H1 (cell line): ENCODE measurements at places on chromosomes 6 and 20. TPM values are rescaled to one million over a fixed set of nuclear protein-coding genes. Genes with fewer than 3 reads are reported as not detected.
A peak's percentile ranks its signal among the peaks of the same experiment; 100 is the strongest.

Gene PAX1
- not detected in 2 replicates for total RNA-seq

Gene MOG
- total RNA-seq, result 0.31 and 0.86 TPM in 2 replicates

Gene CALHM4
- total RNA-seq, result not detected in 2 replicates

Gene DUSP15
- total RNA-seq, result 0.91 and 1.0 TPM in 2 replicates

GRCh38 chr6:46453741-46454316 is 37.4 kb downstream of the RCAN2 start:
- no peak overlapping the region for H3K4me3 ChIP-seq
- no peaks in the 10 kb centered on the region for H3K4me1 ChIP-seq
- H3K36me3 ChIP-seq, result no peaks in the 10 kb centered on the region
- H3K27me3 ChIP-seq, result no peaks in the 10 kb centered on the region
- DNase-seq, result no peak

- DNase-seq, result no peak
- H3K27me3 ChIP-seq, result no peaks in the 10 kb centered on the region
- H3K4me3 ChIP-seq, result no peak overlapping the region
- H3K36me3 ChIP-seq, result no peaks in the 10 kb centered on the region
- peaks cover 7% of the 10 kb centered on the region for H3K4me1 ChIP-seq
These were observed 61.1 kb upstream of the CCN6 start for GRCh38 chr6:111992851-111993250.

GRCh38 chr6:108350528-108350927 is 55.7 kb downstream of the AFG1L start:
- no peaks in the 10 kb centered on the region for H3K4me1 ChIP-seq
- DNase-seq, result no peak
- no peak overlapping the region for H3K27ac ChIP-seq

GRCh38 chr20:49286689-49287551 is 9.1 kb upstream of the ZNFX1 start:
- DNase-seq, result no peak
- H3K4me3 ChIP-seq, result peak overlapping the region; percentile 89
- H3K36me3 ChIP-seq, result peaks cover 92% of the 10 kb centered on the region
- H3K27ac ChIP-seq, result peak overlapping the region; percentile 34; the same call in 1 of the 2 replicates
- no peaks in the 10 kb centered on the region for H3K27me3 ChIP-seq
- peaks cover 15% of the 10 kb centered on the region for H3K4me1 ChIP-seq

DNA sequence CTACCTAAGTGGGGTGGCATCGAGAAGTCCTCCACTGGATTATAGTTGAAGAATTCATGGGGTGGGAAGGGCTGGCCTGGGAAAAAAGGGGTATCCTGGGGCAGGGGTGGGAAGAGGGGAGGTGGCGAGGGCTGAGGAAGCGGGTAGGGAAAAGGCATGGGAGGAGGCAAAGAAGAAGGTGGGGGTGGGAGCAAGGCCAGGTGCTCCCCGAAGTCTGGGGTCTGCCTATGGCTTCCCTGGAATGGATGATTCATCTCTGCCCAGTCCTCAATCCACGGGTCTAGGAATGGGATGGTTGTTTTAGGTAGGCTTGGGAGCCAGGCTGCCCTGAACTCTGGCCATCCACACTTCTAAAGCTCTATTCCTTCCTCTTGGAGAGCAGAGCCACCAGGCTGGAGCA is 4.4 kb downstream of the PCED1A start:
- no peak overlapping the region for H3K4me3 ChIP-seq
- no peaks in the 10 kb centered on the region for H3K4me1 ChIP-seq
- H3K27me3 ChIP-seq, result peaks cover 19% of the 10 kb centered on the region
- no peaks in the 10 kb centered on the region for H3K36me3 ChIP-seq
- no peak for DNase-seq

DNA sequence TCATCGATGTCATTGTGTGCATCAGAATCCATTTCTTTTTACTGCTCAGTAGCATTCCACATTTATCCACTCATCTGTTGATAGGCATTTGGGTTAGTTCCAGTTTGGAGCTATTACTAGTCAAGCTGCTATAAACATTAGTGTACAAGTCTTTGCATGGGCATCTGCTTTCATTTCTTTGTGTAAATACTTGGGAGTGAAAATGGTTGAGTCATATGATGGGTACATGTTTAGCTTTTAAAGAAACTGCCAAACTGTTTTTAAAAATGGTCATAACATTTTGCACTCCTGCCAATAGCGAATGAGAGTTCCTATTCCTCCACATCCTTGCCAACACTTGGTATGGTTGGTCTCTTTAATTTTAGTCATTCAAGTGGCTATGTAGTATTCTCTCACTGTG is 21.2 kb upstream of the SLC22A2 start:
- H3K36me3 ChIP-seq, result no peaks in the 10 kb centered on the region
- DNase-seq, result no peak
- H3K27ac ChIP-seq, result no peak overlapping the region
- no peak overlapping the region for H3K4me3 ChIP-seq

GRCh38 chr20:51176876-51177275 is 154.0 kb upstream of the KCNG1 start:
- H3K4me1 ChIP-seq, result no peaks in the 10 kb centered on the region
- no peak overlapping the region for H3K27ac ChIP-seq
- no peaks in the 10 kb centered on the region for H3K27me3 ChIP-seq
- no peaks in the 10 kb centered on the region for H3K36me3 ChIP-seq

DNA sequence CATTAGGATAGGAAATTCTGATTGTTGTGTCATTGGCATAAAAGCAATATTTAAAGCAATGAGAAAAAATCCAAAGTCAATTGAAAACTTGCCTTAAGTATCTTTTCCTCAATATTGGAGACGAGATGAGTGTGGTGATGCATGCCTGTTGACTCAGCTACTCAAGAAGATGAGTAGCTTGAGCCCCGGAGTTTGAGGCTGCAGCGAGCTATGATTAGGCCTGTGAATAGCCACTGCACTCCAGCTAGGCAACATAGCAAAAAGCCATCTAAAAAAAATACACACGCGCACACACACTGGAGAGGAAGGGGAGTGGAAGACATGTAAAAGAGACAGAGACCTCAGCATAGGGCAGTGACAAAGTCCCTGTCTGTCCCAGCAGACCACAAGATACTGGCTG is 9.7 kb upstream of the MARCKS start:
- no peak for DNase-seq
- H3K27me3 ChIP-seq, result no peaks in the 10 kb centered on the region; the same call in 1 of the 2 replicates
- H3K36me3 ChIP-seq, result no peaks in the 10 kb centered on the region
- H3K4me3 ChIP-seq, result no peak overlapping the region
- no peak overlapping the region for H3K27ac ChIP-seq
- no peaks in the 10 kb centered on the region for H3K4me1 ChIP-seq

DNA sequence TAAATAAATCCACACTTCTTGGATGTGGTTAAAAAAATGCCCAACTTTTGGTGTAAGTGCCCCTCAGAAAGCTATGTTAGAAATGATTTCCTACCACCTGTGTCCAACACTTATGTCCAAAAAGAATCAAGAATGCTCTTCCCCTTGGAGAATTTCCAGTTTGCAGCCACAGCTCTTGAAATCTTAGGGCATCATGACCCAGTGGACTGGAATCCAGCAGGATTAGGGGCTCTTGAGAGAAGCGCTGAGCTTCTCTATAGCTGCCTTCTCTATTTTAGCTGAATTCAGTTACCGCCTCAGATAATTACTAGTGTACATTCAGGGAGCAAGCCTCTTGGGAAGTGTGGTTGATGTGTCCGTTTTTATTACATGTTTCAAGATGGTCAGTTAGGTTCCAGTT is 2.5 kb downstream of the PHACTR1 start:
- H3K4me3 ChIP-seq, result no peak overlapping the region
- no peaks in the 10 kb centered on the region for H3K36me3 ChIP-seq
- DNase-seq, result no peak
- H3K27me3 ChIP-seq, result no peaks in the 10 kb centered on the region

DNA sequence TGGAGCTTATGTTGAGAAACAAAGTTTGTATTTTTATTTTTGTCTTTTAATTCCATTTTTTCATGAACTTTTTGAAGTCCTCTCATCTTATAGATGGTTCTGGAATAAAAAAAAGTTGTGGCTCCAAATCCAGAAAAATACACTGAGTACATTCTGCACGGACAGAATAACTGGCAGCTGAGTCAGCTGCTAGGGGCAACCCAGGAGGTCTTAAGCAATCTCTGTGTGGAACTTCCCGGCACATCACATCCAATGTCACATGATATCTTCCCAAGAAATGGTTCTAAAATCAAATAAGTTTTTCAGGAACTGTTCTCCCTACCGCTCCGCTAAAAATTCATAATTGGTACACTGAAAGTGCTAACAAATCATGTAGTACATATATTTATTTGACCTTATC is 29.8 kb downstream of the SLC13A3 start:
- no peak for DNase-seq
- H3K4me1 ChIP-seq, result no peaks in the 10 kb centered on the region
- H3K4me3 ChIP-seq, result no peak overlapping the region
- no peaks in the 10 kb centered on the region for H3K27me3 ChIP-seq
- no peaks in the 10 kb centered on the region for H3K36me3 ChIP-seq

DNA sequence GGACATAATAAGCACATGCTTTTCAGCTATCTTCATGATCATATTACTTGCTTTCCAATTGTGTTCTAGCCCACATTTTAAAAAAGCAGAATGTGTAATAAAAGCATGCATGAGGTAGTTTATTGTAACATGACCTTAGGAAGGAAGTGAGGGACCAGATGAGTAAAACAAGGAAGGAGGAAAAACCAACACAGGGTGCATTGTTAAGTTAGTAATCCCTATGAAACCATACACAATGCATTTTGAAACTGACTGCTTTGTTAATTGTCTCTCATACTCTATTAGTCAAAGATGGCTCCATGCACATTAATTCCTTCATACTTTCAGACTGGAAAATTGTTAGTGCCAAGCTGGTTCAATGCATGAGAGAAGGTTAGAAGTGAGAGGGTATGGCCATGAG is 37.7 kb upstream of the CENPW start:
- no peak for DNase-seq
- no peak overlapping the region for H3K4me3 ChIP-seq
- H3K27me3 ChIP-seq, result no peaks in the 10 kb centered on the region
- H3K36me3 ChIP-seq, result no peaks in the 10 kb centered on the region
- no peaks in the 10 kb centered on the region for H3K4me1 ChIP-seq

DNA sequence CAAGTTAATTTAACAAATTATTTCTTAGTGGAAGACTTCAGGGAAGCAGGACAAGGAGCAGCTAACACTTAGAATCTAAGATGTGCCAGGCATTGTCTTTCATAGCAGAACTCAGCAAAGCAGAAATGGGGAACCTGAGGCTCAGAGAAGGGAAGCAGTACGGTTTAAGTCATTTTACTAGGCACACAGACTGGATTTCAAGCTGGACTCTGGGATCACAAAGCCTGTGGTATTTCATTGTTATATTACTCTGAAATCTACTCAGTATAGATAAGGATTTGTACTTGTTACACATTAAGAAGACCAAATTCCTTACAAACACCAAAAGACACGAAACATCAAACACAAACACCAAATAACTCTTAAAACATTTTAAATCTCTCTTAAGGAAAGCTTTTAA is 199.6 kb downstream of the ISM1 start:
- no peaks in the 10 kb centered on the region for H3K27me3 ChIP-seq
- peaks cover 6% of the 10 kb centered on the region; the same call in 1 of the 2 replicates for H3K4me1 ChIP-seq
- no peaks in the 10 kb centered on the region for H3K36me3 ChIP-seq
- no peak for DNase-seq

DNA sequence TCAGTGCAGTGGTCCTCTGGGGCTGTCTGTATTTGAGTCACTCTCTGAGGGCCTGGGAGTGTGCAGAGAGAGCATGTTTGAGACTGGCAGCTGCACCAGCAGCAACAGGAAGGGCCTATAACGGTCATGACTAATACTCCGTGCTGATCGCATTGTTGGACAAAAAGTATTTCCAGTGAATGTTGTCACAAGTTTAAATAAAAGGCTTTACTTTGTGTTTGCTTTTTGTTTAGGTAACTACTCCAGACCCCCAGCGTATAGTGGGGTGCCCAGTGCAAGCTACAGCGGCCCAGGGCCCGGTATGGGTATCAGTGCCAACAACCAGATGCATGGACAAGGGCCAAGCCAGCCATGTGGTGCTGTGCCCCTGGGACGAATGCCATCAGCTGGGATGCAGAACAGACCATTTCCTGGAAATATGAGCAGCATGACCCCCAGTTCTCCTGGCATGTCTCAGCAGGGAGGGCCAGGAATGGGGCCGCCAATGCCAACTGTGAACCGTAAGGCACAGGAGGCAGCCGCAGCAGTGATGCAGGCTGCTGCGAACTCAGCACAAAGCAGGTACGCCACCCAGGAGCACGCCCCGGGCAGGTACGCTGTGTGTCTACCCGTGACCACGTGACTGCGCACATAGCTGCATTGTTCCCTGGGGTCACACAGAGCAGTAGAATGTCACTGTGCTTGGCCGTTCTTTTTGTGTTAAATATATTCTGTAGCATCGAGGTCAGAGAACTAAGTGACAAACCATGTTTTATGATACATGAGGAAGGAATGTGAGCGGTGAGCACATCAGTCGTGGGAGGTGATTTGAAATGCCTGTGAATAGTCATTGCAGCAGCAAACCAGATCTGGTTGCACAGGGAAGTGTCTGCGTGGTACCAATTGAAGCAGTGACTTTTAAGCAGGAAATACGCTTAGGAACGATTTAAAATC is 174.7 kb downstream of the TMEM242 start:
- no peaks in the 10 kb centered on the region for H3K27me3 ChIP-seq
- no peak overlapping the region for H3K4me3 ChIP-seq
- no peak overlapping the region for H3K27ac ChIP-seq
- peaks cover 3% of the 10 kb centered on the region; the same call in 1 of the 2 replicates for H3K36me3 ChIP-seq
- peaks cover 14% of the 10 kb centered on the region for H3K4me1 ChIP-seq

GRCh38 chr6:74504941-74505340 is 700.9 kb downstream of the COL12A1 start:
- no peak for DNase-seq
- H3K4me3 ChIP-seq, result no peak overlapping the region
- no peaks in the 10 kb centered on the region for H3K27me3 ChIP-seq
- no peak overlapping the region for H3K27ac ChIP-seq
- H3K4me1 ChIP-seq, result no peaks in the 10 kb centered on the region

GRCh38 chr6:129342243-129342642 is 367.7 kb downstream of the ARHGAP18 start:
- no peaks in the 10 kb centered on the region for H3K36me3 ChIP-seq
- H3K4me1 ChIP-seq, result peaks cover 8% of the 10 kb centered on the region; the same call in 1 of the 2 replicates
- no peak overlapping the region for H3K4me3 ChIP-seq
- no peak overlapping the region for H3K27ac ChIP-seq

DNA sequence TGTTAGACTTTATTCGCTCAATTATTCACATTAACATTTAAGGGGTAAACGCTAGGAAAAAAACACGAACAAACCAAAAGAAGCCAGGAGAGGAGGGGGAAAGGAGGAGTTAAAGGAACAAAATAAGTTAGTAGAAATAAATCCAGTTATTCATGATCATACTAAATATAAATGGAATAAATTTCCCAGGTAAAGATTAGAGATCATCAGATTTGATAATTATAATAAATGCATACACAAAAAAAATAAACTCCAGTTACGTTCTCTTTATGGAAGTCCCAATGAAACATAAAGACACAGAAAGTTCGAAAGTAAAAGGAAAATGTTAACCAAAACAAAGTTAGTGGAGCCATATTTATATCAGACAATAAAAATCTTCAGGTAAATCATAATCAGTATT is 568.7 kb upstream of the NOX3 start:
- H3K4me1 ChIP-seq, result no peaks in the 10 kb centered on the region
- no peak overlapping the region for H3K27ac ChIP-seq
- no peak overlapping the region for H3K4me3 ChIP-seq
- DNase-seq, result no peak
- no peaks in the 10 kb centered on the region for H3K27me3 ChIP-seq
- H3K36me3 ChIP-seq, result no peaks in the 10 kb centered on the region

GRCh38 chr6:21026576-21027273 is 492.5 kb downstream of the CDKAL1 start:
- DNase-seq, result no peak
- no peak overlapping the region for H3K4me3 ChIP-seq
- H3K27me3 ChIP-seq, result no peaks in the 10 kb centered on the region
- H3K27ac ChIP-seq, result no peak overlapping the region
- H3K4me1 ChIP-seq, result peaks cover 6% of the 10 kb centered on the region
